Effector memory CD8-positive, alpha-beta T cell (primary cell): ENCODE measurements at places on chromosomes 7 and 10.

GRCh38 chr10:70652761-70653657, 19.3 kb upstream of the ADAMTS14 start:
- no peak overlapping the region for H3K27ac ChIP-seq
- no peaks in the 10 kb centered on the region for H3K36me3 ChIP-seq
- H3K4me1 ChIP-seq: peaks cover 9% of the 10 kb centered on the region
- H3K4me3 ChIP-seq: no peak overlapping the region
- H3K27me3 ChIP-seq: no peaks in the 10 kb centered on the region

- no peaks in the 10 kb centered on the region for H3K4me1 ChIP-seq
- peaks cover 1% of the 10 kb centered on the region for H3K27me3 ChIP-seq
- DNase-seq: no peak
- no peaks in the 10 kb centered on the region for H3K36me3 ChIP-seq
- H3K4me3 ChIP-seq: no peak overlapping the region
Measured at GRCh38 chr10:63115732-63116383, 17.3 kb upstream of the NRBF2 start.

- H3K27ac ChIP-seq: no peak overlapping the region
- no peaks in the 10 kb centered on the region for H3K27me3 ChIP-seq
- no peak for DNase-seq
- H3K4me1 ChIP-seq: no peaks in the 10 kb centered on the region
- no peak overlapping the region for H3K4me3 ChIP-seq
Measured at GRCh38 chr10:359762-360161, 224.5 kb downstream of the ZMYND11 start.

GRCh38 chr7:129680400-129680799, 68.9 kb downstream of the NRF1 start:
- H3K4me1 ChIP-seq: peaks cover 12% of the 10 kb centered on the region
- no peak overlapping the region for H3K4me3 ChIP-seq
- no peaks in the 10 kb centered on the region for H3K27me3 ChIP-seq
- no peak for DNase-seq
- no peak overlapping the region for H3K27ac ChIP-seq
- peaks cover 30% of the 10 kb centered on the region for H3K36me3 ChIP-seq

GRCh38 chr7:133197972-133198544, 54.8 kb upstream of the EXOC4 start:
- H3K4me3 ChIP-seq: no peak overlapping the region
- H3K27ac ChIP-seq: no peak overlapping the region
- H3K27me3 ChIP-seq: peaks cover 41% of the 10 kb centered on the region
- peaks cover 1% of the 10 kb centered on the region for H3K4me1 ChIP-seq
- no peak for DNase-seq

GRCh38 chr10:69453795-69454194, 2.5 kb downstream of the TSPAN15 start:
- H3K36me3 ChIP-seq: peaks cover 12% of the 10 kb centered on the region
- H3K27me3 ChIP-seq: no peaks in the 10 kb centered on the region
- DNase-seq: no peak
- H3K4me1 ChIP-seq: peaks cover 12% of the 10 kb centered on the region

GRCh38 chr7:80611779-80612178, 26.7 kb upstream of the CD36 start:
- H3K27me3 ChIP-seq: no peaks in the 10 kb centered on the region
- DNase-seq: no peak
- no peaks in the 10 kb centered on the region for H3K4me1 ChIP-seq
- H3K27ac ChIP-seq: no peak overlapping the region
- no peaks in the 10 kb centered on the region for H3K36me3 ChIP-seq
- H3K4me3 ChIP-seq: no peak overlapping the region

DNA sequence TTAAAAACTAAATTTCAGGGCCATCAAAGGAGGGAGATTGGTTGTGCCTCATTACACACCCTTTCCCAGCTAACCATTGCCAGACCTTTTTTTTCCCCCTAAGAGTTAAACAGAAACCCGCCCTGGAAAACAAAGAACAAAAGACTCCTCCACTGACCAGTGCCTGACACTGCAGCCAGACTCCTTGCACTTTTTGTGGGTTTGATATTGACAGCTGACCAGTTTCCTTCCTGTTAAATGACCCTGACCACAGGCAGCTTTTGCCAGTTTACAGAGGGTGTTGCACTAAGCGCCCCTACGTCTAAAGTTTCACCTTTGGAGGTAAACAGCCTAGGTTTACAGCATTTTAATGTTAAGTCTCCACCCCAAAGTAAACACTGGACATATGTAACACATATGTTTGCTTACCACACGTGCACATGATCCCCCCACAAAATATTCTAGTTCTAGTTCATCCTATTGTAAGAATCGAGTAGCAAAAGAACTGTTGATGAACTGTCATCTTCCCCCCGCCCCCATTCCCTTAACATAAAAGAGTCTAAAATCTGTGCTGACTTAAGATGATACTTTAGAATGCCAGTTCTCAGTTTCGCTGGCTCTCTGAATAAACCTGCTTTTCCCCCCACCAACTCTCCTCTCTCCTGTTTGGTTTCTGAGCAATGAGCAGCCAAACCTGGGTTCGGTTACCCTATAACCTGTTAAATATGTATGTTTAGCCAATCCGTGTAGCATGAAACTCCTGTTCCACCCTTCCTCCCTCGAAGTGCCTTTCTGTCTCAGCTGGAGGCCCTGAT, 38.0 kb downstream of the FOXI2 start:
- no peaks in the 10 kb centered on the region for H3K36me3 ChIP-seq
- no peaks in the 10 kb centered on the region for H3K4me1 ChIP-seq
- H3K27me3 ChIP-seq: no peaks in the 10 kb centered on the region
- H3K27ac ChIP-seq: no peak overlapping the region

GRCh38 chr10:79608505-79609375, 2.0 kb upstream of the SFTPA1 start:
- H3K27ac ChIP-seq: no peak overlapping the region
- H3K4me1 ChIP-seq: no peaks in the 10 kb centered on the region
- peaks cover 4% of the 10 kb centered on the region for H3K36me3 ChIP-seq
- no peak overlapping the region for H3K4me3 ChIP-seq

DNA sequence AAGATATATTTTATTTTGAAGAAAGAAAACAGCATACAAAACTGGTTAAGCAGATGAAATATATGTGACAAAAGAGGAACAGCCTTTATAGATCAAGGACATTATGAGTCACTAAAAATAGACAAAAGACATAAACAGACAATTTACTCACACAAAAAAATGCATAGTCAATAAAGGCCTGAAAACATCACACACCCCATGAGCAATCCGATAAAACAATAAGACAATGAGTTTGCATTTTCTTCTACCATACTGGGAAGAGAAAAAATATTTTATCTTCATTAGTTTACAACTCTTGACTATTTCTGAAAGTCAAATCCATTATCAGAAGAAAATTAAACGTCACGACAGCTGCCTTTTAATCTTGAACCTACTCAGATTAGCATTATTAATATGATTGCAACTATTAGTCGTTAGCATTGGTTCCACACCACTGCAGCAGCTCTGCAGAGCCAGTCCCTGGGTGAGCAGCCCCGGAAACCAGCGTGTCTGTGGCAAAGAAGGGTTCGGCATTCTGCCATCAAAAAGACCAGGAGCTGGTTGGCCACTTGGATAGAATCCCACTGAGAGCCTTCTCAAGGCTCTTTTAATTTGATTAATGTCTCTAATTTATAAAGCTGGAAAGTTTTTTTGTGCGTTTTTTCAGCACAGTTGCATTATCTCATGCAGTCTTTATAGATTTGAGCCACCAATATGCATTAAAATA, 305.4 kb upstream of the SHH start:
- peaks cover 6% of the 10 kb centered on the region for H3K27me3 ChIP-seq
- H3K4me1 ChIP-seq: no peaks in the 10 kb centered on the region
- no peak for DNase-seq
- H3K27ac ChIP-seq: no peak overlapping the region

DNA sequence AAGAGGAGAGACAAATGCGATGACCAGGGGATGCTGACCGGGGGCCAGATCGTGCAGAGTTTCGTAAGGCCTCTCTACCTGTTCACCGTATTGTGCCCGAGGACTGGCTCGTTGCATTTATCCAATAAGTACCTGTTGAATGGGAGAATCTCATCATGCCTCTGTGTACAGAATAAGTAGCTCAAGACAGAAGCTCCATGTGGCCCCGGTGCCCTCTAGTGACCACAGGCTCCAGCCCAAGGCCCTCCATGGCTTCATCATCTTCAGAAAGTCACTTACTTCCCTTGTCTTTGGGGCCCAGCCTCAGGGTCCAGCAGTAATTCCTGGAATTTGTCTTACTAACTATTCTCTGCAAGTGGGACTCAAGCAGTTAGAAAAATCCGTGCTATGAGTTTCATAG, 151.0 kb downstream of the CHN2 start:
- no peak overlapping the region for H3K27ac ChIP-seq
- no peak overlapping the region for H3K4me3 ChIP-seq
- H3K36me3 ChIP-seq: peaks cover 3% of the 10 kb centered on the region

DNA sequence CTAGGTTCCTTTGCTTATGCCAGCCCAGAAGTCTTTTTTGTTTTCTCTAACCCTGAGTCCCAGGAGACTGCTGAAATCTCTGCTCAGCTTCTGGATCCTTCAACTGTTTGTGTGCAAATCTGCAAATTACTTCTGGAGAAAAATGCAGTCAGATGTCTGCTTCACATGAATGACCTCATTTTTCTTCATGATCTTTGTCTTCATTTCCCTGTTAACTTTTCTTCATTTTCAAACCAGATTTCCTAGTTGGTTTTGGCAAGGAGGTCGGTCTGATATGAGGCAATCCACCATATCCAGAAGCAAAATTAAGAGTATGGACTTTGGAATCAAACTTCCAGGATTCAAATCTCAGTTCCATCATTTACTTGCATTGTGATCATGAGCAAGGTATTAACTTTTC, 66.8 kb downstream of the ZNF503 start:
- no peaks in the 10 kb centered on the region for H3K4me1 ChIP-seq
- H3K27me3 ChIP-seq: peaks cover 37% of the 10 kb centered on the region
- no peak for DNase-seq
- no peak overlapping the region for H3K4me3 ChIP-seq

- H3K4me1 ChIP-seq: peaks cover 4% of the 10 kb centered on the region
- DNase-seq: no peak
- H3K36me3 ChIP-seq: no peaks in the 10 kb centered on the region
- H3K4me3 ChIP-seq: no peak overlapping the region
- H3K27ac ChIP-seq: no peak overlapping the region
- H3K27me3 ChIP-seq: no peaks in the 10 kb centered on the region
Measured at GRCh38 chr7:136142583-136142982, 165.4 kb upstream of the MTPN start.

DNA sequence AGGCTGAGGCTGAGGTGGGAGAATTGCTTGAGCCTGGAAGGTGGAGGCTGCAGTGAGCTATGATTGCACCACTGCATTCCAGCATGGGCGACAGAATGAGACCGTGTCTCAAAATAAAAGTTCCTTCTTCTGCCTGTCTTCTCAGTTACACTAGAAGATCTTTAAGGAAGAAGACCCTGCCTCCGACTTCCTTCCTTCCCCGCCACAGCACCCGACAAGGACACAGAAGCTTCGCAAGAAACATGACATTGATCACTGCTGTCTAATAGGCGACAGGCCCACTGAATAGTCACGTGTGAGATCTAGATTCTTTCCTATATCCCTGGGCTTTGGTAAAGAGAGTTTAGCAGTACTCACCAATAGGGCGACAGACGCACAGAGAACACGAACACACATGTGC, 118.2 kb downstream of the PRPF18 start:
- H3K4me3 ChIP-seq: no peak overlapping the region
- H3K27me3 ChIP-seq: peaks cover 36% of the 10 kb centered on the region
- no peaks in the 10 kb centered on the region for H3K36me3 ChIP-seq
- no peak for DNase-seq
- no peak overlapping the region for H3K27ac ChIP-seq

- no peaks in the 10 kb centered on the region for H3K36me3 ChIP-seq
- no peak overlapping the region for H3K4me3 ChIP-seq
- DNase-seq: no peak
- H3K27me3 ChIP-seq: peaks cover 37% of the 10 kb centered on the region
Measured at GRCh38 chr10:132873395-132873794, 69.0 kb downstream of the CFAP46 start.

GRCh38 chr7:129824291-129825208, 128.2 kb downstream of the UBE2H start:
- H3K4me3 ChIP-seq: peak overlapping the region; percentile 90
- H3K4me1 ChIP-seq: peaks cover 12% of the 10 kb centered on the region
- DNase-seq: no peak
- H3K36me3 ChIP-seq: peaks cover 10% of the 10 kb centered on the region
- H3K27me3 ChIP-seq: no peaks in the 10 kb centered on the region

DNA sequence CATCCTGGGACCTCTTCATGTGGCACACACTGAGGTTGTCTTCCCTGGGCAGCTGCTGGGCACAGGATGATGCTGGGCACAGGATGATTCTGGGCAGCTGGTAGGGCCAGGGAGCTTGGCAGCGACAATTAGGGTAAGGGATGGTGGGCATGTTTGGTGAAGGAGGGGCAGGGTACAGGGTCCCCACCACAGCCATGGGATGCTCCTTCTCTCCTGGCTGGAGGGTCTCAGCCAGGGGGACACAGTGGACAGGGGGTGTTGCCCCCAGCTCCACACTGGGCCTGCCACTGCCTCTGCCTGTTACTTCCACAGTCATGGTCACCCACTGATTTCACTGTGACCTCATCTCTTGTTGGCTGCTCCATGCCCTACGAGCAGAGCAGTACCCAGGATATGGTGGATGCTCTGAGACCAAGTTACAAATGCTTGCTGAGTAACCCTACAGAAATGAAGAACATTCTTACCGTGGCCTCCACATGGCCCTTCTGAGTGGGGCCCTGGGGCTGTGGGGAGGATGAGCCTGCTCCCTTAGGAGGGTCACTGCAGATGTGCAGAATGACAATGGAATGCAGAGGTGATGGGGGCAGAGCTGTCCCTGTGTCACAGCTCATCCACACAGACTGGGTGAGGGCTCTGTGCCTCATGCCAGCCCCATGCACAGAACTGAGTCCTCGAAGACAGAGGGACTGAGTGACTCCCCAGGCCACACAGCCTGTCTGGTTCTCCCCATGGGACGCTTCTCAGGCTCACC, 28.4 kb upstream of the RET start:
- no peaks in the 10 kb centered on the region for H3K4me1 ChIP-seq
- no peaks in the 10 kb centered on the region for H3K36me3 ChIP-seq

DNA sequence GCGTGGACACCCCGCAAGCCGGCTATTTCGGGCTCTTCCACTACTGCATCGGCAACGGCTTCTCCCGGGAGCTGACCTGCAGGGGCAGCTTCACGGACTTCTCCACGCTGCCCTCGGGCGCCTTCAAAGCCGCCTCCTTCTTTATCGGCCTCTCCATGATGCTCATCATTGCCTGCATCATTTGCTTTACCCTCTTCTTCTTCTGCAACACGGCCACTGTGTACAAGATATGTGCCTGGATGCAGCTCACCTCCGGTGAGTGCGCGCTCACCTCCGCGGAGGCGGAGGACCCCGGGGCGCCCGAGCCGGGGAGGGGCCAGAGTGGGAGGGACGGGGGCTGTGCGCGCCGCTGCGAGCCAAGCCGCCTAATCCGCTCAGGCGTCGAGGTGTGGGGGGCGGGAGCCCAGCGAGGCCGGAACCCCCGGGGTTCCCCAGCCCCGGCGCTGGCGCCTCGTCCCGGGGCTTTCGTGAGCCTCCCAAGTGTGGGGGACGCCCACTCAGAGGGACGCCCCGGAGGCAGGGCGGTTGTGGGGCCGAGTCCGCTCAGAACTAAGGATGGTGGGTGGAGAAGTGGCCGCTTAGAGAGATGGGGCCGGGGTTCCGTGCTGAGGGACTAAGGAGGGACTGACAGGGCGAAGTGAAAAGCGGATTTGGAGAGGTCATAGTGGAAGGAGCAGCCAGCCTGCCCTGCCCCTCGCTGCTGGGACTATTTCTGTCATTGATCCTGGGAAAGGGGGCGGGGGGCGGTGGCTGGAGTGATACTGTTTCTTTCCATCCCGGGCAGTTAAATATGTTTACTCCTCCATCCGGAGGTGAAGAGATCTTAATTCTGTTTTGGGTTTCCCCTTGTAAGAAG, 795 bp downstream of the LHFPL3 start:
- peaks cover 67% of the 10 kb centered on the region for H3K27me3 ChIP-seq
- H3K36me3 ChIP-seq: peaks cover 2% of the 10 kb centered on the region
- no peak overlapping the region for H3K4me3 ChIP-seq
- DNase-seq: no peak
